ENCODE measurements at places on chromosomes 4 and X. TPM values are rescaled to one million over a fixed set of nuclear protein-coding genes. Genes with fewer than 3 reads are reported as not detected.

Gene ARMCX4
- 0.79 TPM for total RNA-seq

Gene SATL1
- total RNA-seq, result not detected

Gene KLHL13
- 1.8 TPM for total RNA-seq

GRCh38 chr4:52001616-52002015, 18.5 kb downstream of the LRRC66 start:
- peak; percentile 85 for DNase-seq

DNA sequence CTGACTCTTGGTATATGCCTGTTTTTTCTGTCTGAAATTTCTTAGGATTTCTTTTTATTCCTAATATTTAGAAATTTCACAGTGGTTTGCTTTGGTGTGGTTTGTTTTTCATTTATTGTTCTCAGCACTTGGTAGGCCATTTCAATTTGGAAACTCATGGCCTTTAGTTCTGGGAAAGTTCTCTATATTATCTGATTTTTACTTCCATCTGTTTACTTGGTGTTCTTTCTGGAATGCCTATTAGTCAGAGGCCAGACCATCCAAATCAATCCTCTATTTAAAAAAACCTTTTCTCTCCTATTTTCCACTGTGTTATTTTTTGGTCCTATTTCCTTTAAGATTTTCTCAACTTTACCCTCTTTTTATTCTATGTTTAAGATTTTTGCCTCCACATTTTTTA, 188.1 kb upstream of the SFRP2 start:
- no peak for DNase-seq

- DNase-seq, result no peak
These were observed 385 bp downstream of the DCLK2 start for GRCh38 chr4:150078579-150079080.

GRCh38 chrX:53716328-53717088, 30.0 kb upstream of the HUWE1 start:
- peak; percentile 22 for DNase-seq

GRCh38 chr4:117821834-117822233, 212.5 kb upstream of the NDST3 start:
- DNase-seq, result no peak

GRCh38 chrX:52983321-52984000, 25.1 kb upstream of the FAM156A start:
- no peak for DNase-seq

DNA sequence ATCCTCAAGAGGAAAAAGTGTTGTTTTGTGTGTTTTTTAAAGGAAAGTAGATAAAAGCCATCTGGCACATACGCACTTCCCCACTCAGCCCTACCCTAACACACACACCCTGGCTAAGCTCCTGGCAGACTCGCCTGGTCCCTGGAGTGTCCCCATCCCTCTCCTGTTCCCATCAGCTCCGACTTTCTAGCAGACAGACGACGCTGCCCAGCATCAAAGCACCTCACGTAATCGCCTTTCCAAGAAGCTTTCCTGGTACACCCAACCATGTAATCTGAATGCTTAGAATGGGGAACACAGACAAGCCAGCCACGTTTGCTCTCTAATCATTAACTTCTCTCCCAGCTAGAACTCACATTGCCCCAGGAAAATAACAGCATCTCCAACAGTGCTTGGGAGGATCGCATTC, 116.2 kb downstream of the AFAP1 start:
- DNase-seq, result no peak

DNA sequence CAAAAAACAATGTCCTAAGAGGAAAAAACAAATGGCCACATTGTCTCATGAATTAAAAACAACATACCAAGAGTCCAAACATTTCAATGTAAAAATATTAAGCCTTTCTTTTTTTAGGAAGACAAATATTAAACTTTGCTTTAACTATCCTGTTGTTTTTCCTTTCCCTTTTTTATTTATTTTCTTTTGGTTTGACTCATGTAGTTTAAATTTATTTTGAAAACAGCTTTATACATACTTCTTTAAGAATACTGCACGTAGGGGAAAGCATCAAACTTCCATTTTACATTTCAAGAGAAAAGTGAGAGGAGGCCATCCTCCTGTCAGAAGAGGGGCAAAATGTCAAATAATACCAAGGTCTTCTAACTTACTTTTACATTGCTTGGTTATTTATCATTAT, 8.7 kb downstream of the GAB1 start:
- no peak for DNase-seq
